ENCODE measurements at places on chromosomes 6 and 20.

DNA sequence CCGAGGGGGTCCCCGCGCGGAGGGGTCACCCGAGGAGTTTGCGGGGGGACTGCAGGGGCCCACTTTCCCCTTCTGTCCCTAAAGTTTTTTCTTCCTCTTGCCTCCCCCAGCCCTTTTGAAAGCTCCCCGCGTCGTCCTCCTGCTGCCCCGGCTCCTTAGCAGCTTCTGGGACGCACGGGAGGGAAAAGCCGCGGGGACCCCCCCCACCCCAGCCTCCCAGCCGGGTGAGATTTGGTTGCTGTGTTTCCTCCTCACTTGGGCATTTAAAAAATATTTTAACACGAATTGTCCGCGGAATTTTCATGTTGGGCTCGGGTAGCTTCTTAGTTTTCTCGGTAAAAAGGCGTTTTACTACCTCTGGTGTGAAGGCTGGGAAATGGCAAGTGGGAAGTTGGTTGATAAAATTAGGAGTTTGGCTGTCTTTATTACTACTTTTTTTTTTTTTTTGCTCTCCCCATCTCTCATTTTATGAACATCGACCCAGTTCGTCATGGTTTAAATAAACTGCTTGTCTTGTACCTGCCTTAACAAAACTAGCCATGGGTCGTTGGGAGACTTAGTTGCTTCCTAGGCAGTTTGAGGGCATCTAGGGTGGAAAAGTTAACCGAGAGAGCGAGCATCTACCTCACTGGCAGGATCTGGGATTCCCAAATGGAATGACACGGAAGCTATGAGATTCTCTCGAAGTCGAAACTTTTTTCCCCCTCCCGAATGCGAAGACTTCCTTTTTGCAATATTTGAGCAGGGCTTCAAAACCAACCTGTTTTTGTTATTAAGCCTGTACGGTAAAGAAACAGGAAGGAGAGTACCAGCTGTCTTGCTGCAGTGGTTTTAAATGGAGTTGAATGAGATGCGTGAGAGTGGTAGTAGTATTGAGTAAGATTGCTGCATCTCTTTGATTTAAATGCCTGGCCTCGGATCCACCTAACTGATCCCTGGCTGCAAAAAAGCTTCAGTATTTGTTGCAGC lies 868 bp downstream of the NCOA3 start:
- DNase-seq: no peak

DNA sequence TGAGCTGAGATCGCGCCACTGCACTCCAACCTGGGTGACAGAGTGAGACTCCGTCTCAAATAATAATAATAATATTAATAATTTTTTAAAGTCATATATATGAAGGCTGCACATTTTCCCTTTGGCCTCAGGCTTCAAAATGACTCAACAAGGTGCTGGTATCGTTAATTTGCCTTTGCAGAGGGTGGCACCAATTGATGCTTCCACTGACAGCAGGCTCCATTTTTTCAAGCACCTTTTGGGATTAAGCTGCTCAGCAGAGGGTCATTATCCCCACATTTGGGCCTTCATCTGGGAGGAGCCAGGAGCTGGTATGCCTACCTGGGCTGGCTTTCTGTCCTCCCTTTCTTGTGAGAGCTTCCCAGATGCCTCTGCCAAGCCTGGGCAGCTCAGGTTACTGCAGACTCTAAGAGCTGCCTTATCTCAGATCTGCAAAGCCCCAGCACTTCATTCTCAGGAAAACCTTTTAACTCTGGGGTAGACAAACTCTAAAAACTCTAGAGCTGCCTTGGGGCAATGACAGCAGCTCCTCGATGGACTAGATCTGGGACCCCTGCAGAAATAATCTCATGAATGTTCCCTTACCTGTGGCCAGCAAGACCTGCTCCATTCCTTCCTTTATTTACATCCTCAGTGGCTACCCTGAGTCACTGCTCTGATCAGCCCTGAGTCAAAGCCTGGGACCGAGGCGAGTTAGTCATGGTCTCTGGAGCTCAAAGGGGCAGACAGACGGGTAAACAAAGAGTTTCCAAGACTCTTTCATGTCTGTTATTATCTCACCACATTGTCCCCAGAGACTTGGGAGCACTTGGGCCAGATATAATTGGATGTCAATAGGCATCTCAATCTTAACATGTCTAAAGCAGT lies 80.0 kb upstream of the EYA2 start:
- DNase-seq: peak; percentile 20

GRCh38 chr6:16318538-16318937 lies 80.2 kb downstream of the GMPR start:
- no peak for DNase-seq

DNA sequence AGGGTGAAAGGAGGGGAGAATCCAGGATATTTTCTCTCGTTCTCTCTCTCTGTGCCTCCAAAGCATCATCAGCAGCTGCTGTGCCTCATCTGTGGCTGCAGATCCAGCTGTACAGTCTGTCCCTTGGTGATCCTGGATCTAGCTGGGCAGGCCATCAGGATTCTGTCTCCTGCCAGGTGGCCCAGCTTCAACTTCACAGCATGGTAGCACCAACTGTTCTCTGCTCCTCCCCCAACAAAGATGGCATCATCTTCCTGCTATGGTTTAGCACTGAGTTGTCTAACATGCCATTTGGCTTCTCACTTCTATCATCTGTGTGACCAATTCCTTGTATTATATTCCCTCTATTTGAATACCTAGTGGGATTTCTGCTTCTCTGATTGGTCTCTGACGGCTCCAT lies 28.6 kb upstream of the ARFGEF2 start:
- no peak for DNase-seq

GRCh38 chr6:21873562-21873961 lies 280.0 kb downstream of the SOX4 start:
- DNase-seq: no peak
